T-cell (primary cell): ENCODE measurements at places on chromosomes 11 and 22.

- H3K27ac ChIP-seq, result peak overlapping the region; percentile 50
- H3K4me1 ChIP-seq, result peaks cover 34% of the 10 kb centered on the region
- no peaks in the 10 kb centered on the region for H3K36me3 ChIP-seq
- no peak overlapping the region for H3K4me3 ChIP-seq
Observed at GRCh38 chr11:118012083-118012669, 26.0 kb downstream of the IL10RA start.

DNA sequence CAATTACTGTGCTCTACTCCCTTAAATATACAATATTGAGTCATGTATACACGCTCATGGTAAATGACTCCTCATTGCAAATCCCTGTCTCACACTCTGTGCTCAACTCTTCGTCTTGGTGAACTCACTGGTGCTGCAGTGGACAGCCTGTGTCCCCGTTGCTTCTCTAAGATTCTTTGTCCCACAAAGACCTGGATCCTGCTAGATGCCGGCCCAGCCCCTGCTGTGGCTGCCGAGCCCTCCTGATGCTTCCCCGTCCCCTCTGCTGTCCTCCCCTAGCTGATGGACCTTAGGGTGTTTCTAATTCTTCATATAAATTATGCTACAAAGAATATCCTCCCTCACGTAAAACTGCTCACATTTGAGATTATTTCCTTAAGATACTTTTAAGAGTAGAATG lies 5.5 kb downstream of the APOL2 start:
- no peak overlapping the region for H3K27ac ChIP-seq
- H3K4me1 ChIP-seq, result peaks cover 7% of the 10 kb centered on the region
- DNase-seq, result no peak
- H3K36me3 ChIP-seq, result peaks cover 74% of the 10 kb centered on the region
- H3K4me3 ChIP-seq, result no peak overlapping the region

- no peaks in the 10 kb centered on the region for H3K36me3 ChIP-seq
- H3K4me1 ChIP-seq, result no peaks in the 10 kb centered on the region
- no peaks in the 10 kb centered on the region for H3K27me3 ChIP-seq
- no peak overlapping the region for H3K27ac ChIP-seq
Observed at GRCh38 chr11:83816572-83817187, 530.5 kb upstream of the CCDC90B start.

- no peak for DNase-seq
- no peak overlapping the region for H3K4me3 ChIP-seq
- no peaks in the 10 kb centered on the region for H3K4me1 ChIP-seq
- H3K36me3 ChIP-seq, result no peaks in the 10 kb centered on the region
- H3K27me3 ChIP-seq, result no peaks in the 10 kb centered on the region
Observed at GRCh38 chr11:63716046-63716445, 34.7 kb downstream of the RTN3 start.

DNA sequence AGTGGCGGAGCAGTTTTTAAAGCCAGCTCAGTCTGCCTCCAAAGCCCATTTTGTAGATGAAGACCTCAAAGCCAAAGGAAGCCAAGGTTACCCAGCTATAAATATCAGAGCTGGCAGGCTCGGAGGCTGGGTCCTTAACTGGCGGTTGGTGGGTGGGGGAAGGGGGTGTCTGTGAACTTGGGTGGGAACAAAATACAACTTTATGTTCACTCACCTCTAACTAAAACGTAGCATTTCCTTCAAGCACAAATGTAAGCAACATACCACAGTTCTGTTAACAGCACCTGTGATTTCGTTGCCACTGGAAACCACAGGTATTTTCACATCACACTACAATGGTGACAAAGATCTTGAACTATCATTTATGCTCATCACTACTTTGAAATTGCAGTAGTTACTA lies 99.7 kb upstream of the SYT13 start:
- no peaks in the 10 kb centered on the region for H3K36me3 ChIP-seq
- no peaks in the 10 kb centered on the region for H3K27me3 ChIP-seq
- peaks cover 8% of the 10 kb centered on the region for H3K4me1 ChIP-seq

DNA sequence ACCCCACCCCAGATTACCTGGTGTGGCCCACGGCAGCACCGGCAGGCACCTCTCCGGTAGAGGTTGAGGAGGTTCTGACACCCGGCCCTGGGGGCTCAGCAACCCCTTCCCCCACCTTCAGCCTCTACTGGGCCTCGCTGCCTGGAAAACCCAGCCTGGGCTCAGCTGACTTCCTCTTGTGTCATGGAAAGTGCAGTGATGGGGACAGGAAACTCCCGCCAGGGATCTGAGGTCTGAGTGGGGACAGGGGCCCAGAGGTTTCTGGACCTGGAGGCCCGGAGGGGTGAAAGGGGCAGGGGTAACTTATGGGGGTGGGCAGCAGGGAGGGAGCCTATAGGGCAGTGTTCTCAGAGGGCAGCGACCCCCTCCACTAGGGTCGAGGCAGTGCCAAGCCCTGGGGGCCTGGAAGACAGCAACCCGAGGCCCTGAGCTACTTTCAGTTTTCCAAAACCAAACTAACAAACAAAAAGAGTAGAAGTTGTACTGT lies 10.0 kb upstream of the CD5 start:
- H3K27me3 ChIP-seq, result no peaks in the 10 kb centered on the region
- peak overlapping the region; percentile 29 for H3K4me3 ChIP-seq
- H3K27ac ChIP-seq, result peak overlapping the region; percentile 88
- no peak for DNase-seq

DNA sequence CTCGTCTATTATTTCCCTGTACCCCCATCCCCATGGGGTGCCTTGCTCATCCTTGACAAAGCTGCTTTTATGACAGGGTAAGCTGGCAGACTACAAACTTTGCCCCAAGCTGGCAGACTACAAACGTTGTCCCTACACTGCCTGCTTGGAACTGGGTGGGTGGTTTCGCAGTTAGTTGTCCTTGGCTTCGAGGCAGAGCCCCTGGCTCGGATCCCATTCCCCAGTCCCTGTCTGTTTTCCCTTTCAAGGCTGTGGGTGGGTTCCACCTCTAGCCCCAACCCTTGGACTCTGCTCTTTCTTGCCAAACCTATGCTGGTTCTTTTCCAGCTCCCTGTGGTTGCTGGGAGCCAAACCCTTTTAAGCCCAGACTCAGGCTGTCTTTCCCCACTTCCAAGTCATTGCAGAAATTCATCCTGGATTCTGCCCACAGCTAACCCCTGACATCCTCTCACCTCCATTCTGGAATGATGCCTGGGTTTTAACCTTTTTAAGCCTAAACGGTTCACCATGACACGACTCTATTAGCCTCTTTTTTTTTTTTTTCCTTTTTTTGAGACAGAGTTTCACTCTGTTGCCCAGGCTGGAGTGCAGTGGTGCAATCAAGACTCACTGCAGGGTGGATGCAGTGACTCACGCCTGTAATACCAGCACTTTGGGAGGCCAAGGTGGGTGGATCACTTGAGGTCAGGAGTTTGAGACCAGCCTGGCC lies 9.2 kb upstream of the RBM14 start:
- H3K36me3 ChIP-seq, result peaks cover 23% of the 10 kb centered on the region
- no peak overlapping the region for H3K4me3 ChIP-seq
- H3K4me1 ChIP-seq, result no peaks in the 10 kb centered on the region
- H3K27me3 ChIP-seq, result no peaks in the 10 kb centered on the region

DNA sequence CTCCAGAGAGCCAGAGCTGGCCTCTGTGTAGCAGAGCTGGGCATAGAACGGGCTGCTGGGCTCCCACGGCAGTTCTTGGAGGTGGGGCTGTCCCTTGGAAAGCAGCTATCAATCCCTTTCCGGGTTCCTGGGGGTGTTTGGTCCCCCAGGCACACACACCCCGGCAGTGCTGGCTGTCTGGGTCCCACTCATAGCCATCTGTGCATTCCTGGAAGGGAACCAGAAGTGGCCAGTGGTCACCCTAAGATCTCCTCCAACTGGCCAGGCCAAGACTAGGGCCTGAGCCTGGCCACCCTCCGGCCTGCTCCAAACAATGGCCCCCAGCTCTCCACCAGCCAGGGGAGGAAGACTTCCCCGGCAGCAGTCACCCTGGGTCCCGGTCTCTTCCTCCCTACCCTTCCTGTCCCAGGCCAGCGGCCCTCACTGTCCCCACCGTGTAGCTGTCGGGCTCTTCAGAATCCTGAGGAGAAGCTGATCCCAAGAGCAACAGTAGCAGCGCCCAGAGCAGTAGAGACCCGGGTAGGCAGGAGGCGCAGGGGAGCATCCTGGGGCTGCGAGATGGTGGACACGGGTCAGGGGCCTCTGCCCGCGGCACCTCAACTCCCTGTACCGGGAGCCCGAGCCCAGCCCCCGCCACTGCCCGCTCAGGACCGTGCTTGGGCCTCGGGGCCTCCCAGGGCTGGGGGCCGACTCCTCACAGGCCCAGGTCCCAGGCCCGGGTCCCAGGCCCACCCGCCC lies 620 bp downstream of the EFEMP2 start:
- peaks cover 4% of the 10 kb centered on the region for H3K36me3 ChIP-seq
- no peak overlapping the region for H3K4me3 ChIP-seq
- H3K4me1 ChIP-seq, result peaks cover 5% of the 10 kb centered on the region

- peaks cover 5% of the 10 kb centered on the region for H3K27me3 ChIP-seq
- DNase-seq, result no peak
- no peak overlapping the region for H3K4me3 ChIP-seq
- H3K4me1 ChIP-seq, result no peaks in the 10 kb centered on the region
Observed at GRCh38 chr11:121152764-121153163, 51.7 kb downstream of the TECTA start.

DNA sequence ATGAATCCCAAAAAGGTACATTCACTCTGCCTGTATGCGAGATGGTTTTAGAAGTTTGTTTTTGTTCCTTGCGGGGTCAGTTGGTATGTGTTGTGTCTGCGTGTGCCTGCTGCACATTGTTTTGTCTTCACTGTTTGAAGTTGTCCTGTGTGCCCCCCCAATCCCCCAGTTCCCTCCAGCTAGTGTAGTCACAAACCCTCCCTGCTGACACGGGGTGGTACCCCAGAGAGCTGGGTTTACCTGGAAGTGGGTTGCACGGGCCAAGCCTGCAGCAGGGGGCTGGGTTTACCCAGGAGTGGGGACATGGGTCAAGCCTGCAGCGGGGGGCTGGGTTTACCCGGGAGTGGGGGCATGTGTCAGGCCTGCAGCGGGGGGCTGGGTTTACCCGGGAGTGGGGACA lies 22.2 kb downstream of the CTTN start:
- no peak overlapping the region for H3K27ac ChIP-seq
- H3K4me3 ChIP-seq, result no peak overlapping the region
- no peaks in the 10 kb centered on the region for H3K27me3 ChIP-seq

GRCh38 chr22:33851240-33851639 lies 69.0 kb downstream of the LARGE1 start:
- DNase-seq, result no peak
- H3K27ac ChIP-seq, result no peak overlapping the region
- H3K4me3 ChIP-seq, result no peak overlapping the region
- H3K27me3 ChIP-seq, result no peaks in the 10 kb centered on the region
- no peaks in the 10 kb centered on the region for H3K4me1 ChIP-seq
- no peaks in the 10 kb centered on the region for H3K36me3 ChIP-seq

DNA sequence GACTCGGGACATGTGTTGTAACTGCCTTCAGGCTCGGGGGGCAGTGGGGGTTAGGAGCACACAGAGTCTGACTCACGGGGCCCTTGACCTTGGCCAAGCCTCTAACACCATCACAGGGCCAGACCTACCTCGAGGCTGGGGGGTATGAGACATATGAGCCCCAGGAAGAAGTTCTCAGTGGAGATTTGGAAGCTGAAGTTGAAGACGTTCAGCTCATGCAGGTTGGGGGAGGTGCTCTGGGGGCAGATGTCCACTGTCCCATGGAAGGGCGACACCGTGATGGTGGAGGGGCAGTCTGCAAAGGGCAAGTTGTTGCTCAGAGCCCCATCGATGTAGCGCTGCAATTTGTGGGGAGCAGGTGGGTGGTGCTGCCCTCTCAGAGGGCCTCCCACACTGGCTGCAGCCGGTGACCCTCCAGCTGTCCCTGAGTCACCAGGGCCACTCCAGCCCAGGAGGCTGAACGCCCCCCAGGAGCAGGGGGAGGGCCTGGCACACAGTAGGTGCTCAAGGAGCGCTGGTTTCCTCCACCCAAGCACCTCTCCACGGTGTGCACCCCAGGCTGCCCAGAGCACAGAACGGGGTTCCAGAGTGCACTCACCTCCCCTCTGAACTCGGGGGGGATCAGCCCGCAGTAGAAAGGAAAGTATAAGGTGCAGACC lies 2.5 kb downstream of the PNPLA5 start:
- H3K36me3 ChIP-seq, result no peaks in the 10 kb centered on the region
- no peak overlapping the region for H3K27ac ChIP-seq
- H3K27me3 ChIP-seq, result peaks cover 90% of the 10 kb centered on the region
- peaks cover 19% of the 10 kb centered on the region for H3K4me1 ChIP-seq
- H3K4me3 ChIP-seq, result no peak overlapping the region

- H3K27me3 ChIP-seq, result no peaks in the 10 kb centered on the region
- DNase-seq, result no peak
- H3K36me3 ChIP-seq, result no peaks in the 10 kb centered on the region
- H3K4me3 ChIP-seq, result no peak overlapping the region
- no peaks in the 10 kb centered on the region for H3K4me1 ChIP-seq
- H3K27ac ChIP-seq, result no peak overlapping the region
Observed at GRCh38 chr22:43482318-43482625, 70.5 kb downstream of the MPPED1 start.

DNA sequence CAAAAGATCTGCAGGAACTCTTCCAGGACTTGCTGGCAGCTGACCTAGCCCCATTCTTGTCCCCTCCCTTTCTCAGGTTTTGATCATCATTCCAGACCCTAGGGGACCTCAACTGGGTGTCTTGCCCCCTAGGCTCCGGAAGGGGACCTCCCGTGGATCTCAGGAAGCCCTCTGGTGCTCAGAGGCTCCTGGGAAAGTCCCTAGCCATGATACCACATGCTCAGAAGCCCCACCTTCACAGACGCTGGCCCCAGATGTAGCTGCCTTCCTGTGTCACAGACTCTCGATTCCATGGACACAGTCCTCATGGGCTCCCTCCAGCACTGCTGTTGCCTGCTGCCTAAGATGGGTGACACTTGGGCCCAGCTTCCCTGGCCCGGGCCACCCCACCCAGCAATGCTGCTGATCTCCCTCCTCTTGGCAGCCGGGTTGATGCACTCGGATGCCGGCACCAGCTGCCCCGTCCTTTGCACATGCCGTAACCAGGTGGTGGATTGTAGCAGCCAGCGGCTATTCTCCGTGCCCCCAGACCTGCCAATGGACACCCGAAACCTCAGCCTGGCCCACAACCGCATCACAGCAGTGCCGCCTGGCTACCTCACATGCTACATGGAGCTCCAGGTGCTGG lies at the start of gene LRRC55:
Gene LRRC55, plus strand, starts transcription at position 276 of the 628 bp plus-strand sequence. Its CDS starts 70 bp downstream, at position 346.
- no peak within 1 kb of the TSS for H3K27ac ChIP-seq
- H3K4me1 ChIP-seq, result no peaks in the 10 kb centered on the region
- peaks cover 45% of the 10 kb centered on the region for H3K27me3 ChIP-seq
- no peak for DNase-seq

- H3K27me3 ChIP-seq, result no peaks in the 10 kb centered on the region
- H3K36me3 ChIP-seq, result no peaks in the 10 kb centered on the region
- no peaks in the 10 kb centered on the region for H3K4me1 ChIP-seq
- no peak overlapping the region for H3K27ac ChIP-seq
- no peak overlapping the region for H3K4me3 ChIP-seq
Observed at GRCh38 chr11:86934926-86935579, 20.1 kb downstream of the FZD4 start.

- no peaks in the 10 kb centered on the region for H3K27me3 ChIP-seq
- H3K27ac ChIP-seq, result peak overlapping the region; percentile 87
- H3K4me3 ChIP-seq, result peak overlapping the region; percentile 90
- H3K36me3 ChIP-seq, result no peaks in the 10 kb centered on the region
- DNase-seq, result peak; percentile 86
- H3K4me1 ChIP-seq, result peaks cover 43% of the 10 kb centered on the region
Observed at GRCh38 chr11:95150956-95151684, 61.5 kb downstream of the ENDOD1 start.
